Myometrial cell (primary cell): ENCODE measurements at places on chromosomes 12 and 14. TPM values are rescaled to one million over a fixed set of nuclear protein-coding genes. Genes with fewer than 3 reads are reported as not detected.

The TAS2R42 gene
- total RNA-seq: not detected in 2 replicates

The TOMM20L gene
- not detected in 2 replicates for total RNA-seq

The KRT6C gene
- total RNA-seq: not detected in 2 replicates

The FUT8 gene
- 77.3 and 93.0 TPM in 2 replicates for total RNA-seq

The PKP2 gene
- 6.3 and 6.9 TPM in 2 replicates for total RNA-seq

The CELA1 gene
- not detected in 2 replicates for total RNA-seq

The PPP1R36 gene
- 0.18 and 1.2 TPM in 2 replicates for total RNA-seq

The FOXN4 gene
- total RNA-seq: not detected in 2 replicates

The SLC6A13 gene
- total RNA-seq: not detected in 2 replicates

The DLGAP5 gene
- 51.6 and 57.8 TPM in 2 replicates for total RNA-seq

The KRT85 gene
- not detected in 2 replicates for total RNA-seq

The HOXC6 gene
- total RNA-seq: 0.86 and 2.5 TPM in 2 replicates

The PTPRB gene
- total RNA-seq: not detected in 2 replicates

The TEX52 gene
- total RNA-seq: not detected in 2 replicates

The SRGAP1 gene
- 5.8 and 6.2 TPM in 2 replicates for total RNA-seq

The TMCC3 gene
- total RNA-seq: 0.86 and 2.3 TPM in 2 replicates

The CD163L1 gene
- total RNA-seq: 0.18 and 0.29 TPM in 2 replicates

The CMA1 gene
- total RNA-seq: not detected in 2 replicates

The CYP27B1 gene
- total RNA-seq: 1.4 TPM in 1 of 2 replicates, not detected in the other

The KRT72 gene
- not detected in 2 replicates for total RNA-seq

The GALNT6 gene
- 37.5 and 39.7 TPM in 2 replicates for total RNA-seq

The SINHCAF gene
- 16.4 and 21.3 TPM in 2 replicates for total RNA-seq

The VDR gene
- 1.2 and 1.9 TPM in 2 replicates for total RNA-seq

The KLRB1 gene
- total RNA-seq: not detected in 2 replicates

The CCDC91 gene
- total RNA-seq: 8.5 and 8.9 TPM in 2 replicates

The PIWIL1 gene
- not detected in 2 replicates for total RNA-seq

The SVOP gene
- not detected in 2 replicates for total RNA-seq

The GPATCH2L gene
- total RNA-seq: 21.9 and 51.4 TPM in 2 replicates

The LRP1-AS gene
- not detected in 2 replicates for total RNA-seq
